Osteocyte (in vitro differentiated cells): ENCODE measurements at places on chromosomes 12 and 14. TPM values are rescaled to one million over a fixed set of nuclear protein-coding genes. Genes with fewer than 3 reads are reported as not detected.

GRCh38 chr12:111150921-111151840, 217.7 kb downstream of the PHETA1 start:
- H3K27ac ChIP-seq = no peak overlapping the region
- H3K4me3 ChIP-seq = no peak overlapping the region
- DNase-seq = no peak
- H3K36me3 ChIP-seq = no peaks in the 10 kb centered on the region
- H3K27me3 ChIP-seq = peaks cover 7% of the 10 kb centered on the region

DNA sequence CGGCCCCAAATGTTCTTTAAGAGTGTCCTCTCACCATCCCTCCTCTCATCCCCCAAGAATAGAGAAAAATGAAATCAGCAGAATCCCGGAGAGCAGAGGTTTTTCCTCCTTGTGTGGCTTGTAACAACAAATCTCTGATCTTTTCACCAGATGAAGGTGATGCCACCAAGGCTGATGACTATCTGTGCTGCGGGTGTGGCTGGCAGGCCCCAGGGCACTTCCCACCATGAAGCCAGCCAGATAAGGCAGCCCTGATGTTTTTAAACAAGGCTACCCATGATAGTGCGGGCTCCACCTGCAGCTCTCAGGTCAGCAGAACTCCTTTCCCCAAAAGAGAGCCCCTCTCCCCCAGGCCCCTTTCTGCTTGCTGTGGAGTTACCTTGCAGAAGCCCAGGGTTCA, 58.0 kb upstream of the PARP11 start:
- no peak for DNase-seq
- H3K4me1 ChIP-seq = no peaks in the 10 kb centered on the region

- H3K27me3 ChIP-seq = no peaks in the 10 kb centered on the region
- H3K4me1 ChIP-seq = peaks cover 38% of the 10 kb centered on the region
- peaks cover 7% of the 10 kb centered on the region for H3K36me3 ChIP-seq
Measured at GRCh38 chr14:67934087-67934486, 114.5 kb downstream of the RAD51B start.

GRCh38 chr14:55715889-55716288, 135.9 kb downstream of the KTN1 start:
- H3K27me3 ChIP-seq = no peaks in the 10 kb centered on the region
- H3K36me3 ChIP-seq = no peaks in the 10 kb centered on the region
- H3K4me3 ChIP-seq = peak overlapping the region; percentile 49
- peak; percentile 86 for DNase-seq
- peaks cover 14% of the 10 kb centered on the region for H3K4me1 ChIP-seq

GRCh38 chr12:26688344-26688904, 144.6 kb downstream of the ITPR2 start:
- peaks cover 31% of the 10 kb centered on the region for H3K4me1 ChIP-seq
- no peak for DNase-seq
- no peaks in the 10 kb centered on the region for H3K27me3 ChIP-seq
- H3K27ac ChIP-seq = no peak overlapping the region
- peaks cover 8% of the 10 kb centered on the region for H3K36me3 ChIP-seq
- no peak overlapping the region for H3K4me3 ChIP-seq

Gene IL22
- total RNA-seq = not detected in 2 replicates

- no peaks in the 10 kb centered on the region for H3K27me3 ChIP-seq
- H3K4me1 ChIP-seq = no peaks in the 10 kb centered on the region
- H3K27ac ChIP-seq = no peak overlapping the region
- H3K36me3 ChIP-seq = no peaks in the 10 kb centered on the region
Measured at GRCh38 chr12:84315926-84316325, 596.7 kb downstream of the SLC6A15 start.

DNA sequence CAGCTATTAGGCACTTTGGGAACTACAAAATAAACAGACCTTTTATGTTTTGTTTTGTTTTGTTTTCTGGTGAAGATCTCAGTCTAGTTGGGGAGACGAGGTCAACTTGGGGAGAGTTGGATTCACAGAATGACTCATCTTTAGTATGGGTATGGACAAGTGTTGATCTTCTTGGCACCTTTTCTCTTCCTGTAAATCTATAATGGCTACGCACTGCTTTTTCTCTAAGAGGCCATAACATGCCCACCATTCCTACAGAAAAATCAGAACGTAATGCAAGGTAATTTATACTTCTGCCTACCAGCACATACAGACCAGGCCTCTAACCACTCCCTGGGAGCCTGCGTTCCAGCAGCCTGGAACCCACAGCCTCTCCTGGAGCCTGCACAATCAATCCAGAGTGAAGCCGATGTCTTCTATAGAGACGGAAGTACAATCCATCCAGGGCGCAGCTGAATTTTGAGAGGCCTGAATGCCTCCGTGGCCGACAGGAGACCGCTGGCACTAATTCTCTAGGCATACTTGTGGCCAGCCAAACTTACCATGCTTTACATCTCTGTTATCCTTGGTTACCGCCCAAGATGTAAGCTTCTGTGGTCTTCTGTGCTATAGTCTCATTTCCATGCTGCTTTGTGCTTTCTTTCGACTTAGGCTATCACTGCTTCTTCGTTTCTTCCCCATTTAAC, 717 bp downstream of the PPHLN1 start:
- H3K27ac ChIP-seq = peak overlapping the region; percentile 97
- H3K4me3 ChIP-seq = peak overlapping the region; percentile 98
- peaks cover 6% of the 10 kb centered on the region for H3K36me3 ChIP-seq
- H3K27me3 ChIP-seq = no peaks in the 10 kb centered on the region
- peaks cover 28% of the 10 kb centered on the region for H3K4me1 ChIP-seq

DNA sequence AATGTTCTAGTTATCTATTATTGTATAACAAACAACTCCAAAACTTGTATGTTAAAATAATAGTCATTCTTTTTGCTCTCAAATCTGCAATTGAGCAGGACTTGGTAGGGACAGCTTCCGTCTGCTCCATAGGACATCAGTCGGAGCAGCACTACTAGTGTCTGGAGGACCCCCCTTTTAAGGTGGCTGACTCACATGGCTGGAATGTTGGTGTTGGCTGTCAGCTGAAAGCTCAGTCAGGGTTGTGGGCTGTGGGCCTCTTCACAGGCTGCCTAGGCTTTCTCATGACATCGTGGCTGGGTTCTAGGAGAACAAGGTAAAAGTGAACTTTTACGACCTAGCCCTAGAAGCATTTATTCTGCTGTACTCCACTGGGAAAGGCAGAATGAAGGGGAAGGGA, 160.6 kb downstream of the ANO4 start:
- H3K27ac ChIP-seq = no peak overlapping the region
- no peaks in the 10 kb centered on the region for H3K27me3 ChIP-seq
- H3K4me3 ChIP-seq = no peak overlapping the region
- DNase-seq = no peak
- H3K36me3 ChIP-seq = no peaks in the 10 kb centered on the region

DNA sequence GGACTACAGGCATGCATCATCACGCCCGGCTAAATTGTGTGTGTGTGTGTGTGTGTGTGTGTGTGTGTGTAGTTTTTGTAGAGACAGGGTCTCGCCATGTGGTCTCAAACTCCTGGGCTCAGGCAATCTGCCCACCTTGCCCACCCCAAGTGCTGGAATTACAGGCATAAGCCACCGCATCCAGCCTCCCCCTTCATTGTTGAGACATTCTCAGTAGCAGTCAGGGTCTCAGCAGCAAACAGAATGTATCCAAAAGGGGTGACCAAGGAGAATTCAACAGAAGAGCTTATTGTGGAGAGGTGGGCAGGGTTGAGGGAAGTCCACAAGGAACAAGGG, 37.3 kb upstream of the PLEKHG6 start:
- H3K36me3 ChIP-seq = no peaks in the 10 kb centered on the region
- DNase-seq = no peak
- no peak overlapping the region for H3K27ac ChIP-seq
